ENCODE measurements at places on chromosomes 4 and X.

- no peak for DNase-seq
Observed at GRCh38 chrX:50161127-50161526, 39.7 kb downstream of the AKAP4 start.

- DNase-seq, result no peak
Observed at GRCh38 chr4:105215609-105216313, 69.1 kb downstream of the TET2 start.

DNA sequence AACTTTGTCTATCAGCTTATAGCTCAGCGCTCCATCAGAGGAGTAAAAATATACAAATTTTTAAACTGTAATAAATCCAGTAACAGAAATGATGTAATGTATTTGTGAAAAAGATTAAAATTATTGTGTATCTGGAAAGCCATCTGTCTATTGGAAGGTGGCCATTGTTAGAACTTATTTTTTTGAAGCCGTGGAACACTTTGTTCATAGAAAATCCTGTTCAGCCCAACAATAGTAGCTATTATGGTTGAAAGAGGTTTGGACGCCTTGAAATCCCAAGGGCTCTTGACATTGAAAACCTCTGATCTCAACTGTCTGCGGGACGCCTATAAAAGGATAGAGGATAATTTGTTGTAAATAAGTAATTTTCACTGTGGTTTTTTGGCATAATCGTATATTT, 98.3 kb downstream of the RAPGEF2 start:
- no peak for DNase-seq

DNA sequence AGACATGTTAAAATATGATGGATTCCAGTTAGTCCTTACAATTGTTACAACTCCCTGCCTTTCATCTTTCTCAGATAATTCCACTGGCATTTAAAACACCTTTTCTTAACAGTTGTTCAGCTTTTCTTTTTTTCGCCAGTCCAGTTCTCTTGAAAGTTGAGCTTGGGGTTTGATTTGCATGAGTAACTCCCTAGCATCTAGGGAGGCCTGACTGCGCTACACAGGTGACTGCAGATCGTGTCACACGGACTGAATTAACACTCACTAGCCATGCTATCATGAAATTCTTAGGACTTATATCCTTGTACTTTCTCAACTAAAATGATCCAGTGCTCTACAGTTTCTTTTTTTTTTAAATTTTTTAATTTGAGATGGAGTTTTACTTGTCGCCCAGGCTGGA, 69.8 kb downstream of the ARHGAP24 start:
- no peak for DNase-seq

DNA sequence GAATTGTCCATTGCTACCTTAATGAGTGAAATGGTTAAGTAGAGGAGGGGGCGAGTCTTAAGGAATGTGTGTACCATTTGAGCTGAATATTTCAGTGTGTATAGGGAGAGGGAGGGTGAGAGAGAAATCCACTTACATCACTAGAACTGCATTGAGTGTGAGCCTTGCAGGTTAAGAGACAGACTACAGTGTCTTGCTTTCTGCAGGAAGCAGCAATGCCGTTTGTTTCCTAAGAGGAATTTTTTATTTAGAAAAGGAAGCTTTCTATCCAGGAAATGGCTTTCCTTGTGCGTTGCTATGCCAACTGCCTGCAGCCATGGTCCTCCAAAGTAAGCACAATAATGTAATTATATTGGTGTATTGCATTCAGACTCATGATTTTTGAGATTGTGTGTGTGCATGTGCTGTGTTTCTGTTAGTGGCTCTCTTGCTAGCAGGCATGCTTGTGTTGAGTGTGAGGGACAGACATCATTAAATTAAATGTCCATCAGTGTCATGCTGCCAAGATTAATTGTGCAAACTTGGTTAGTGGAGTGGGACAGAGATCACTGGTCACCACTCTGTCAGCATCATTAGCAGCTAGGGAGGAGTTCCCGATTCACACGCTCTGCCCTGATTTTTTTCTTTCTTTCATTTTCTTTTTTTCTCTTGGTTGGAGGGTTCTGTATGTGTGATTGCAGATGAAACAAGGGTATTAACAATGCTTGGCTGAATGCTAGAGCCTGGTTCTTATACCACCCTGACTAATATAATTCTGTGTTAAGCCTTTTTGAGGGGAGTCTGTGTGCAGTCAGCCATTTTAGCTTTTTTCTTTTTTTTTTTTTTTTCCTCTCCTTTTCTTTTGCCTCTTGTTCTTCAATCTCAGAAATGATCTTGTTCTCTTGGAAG, 164.3 kb downstream of the RAPGEF2 start:
- DNase-seq, result no peak

DNA sequence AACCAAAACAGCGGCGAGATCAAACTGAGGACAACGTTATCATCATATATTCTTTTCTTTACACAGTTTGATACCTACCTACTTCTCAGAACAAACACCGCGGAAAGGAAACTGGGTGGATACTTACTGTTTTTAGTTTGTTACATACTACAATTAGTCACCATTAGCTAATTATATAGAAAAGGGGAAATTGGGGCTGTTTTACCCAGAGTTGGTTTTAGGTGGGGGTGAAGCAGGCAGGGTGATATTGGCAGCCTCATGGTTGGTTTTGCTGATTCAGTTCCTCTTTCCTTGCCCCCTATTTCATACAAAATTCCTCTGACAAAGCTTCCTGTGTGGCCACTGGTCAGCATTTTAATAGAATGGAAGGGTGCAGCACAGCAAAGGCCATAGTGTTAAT, 77.8 kb downstream of the SORBS2 start:
- DNase-seq, result no peak

GRCh38 chr4:100414016-100414790, 103.6 kb downstream of the EMCN start:
- no peak for DNase-seq

GRCh38 chr4:15983610-15984009, 20.6 kb upstream of the FGFBP2 start:
- no peak for DNase-seq

GRCh38 chr4:77145842-77146185, 11.2 kb upstream of the CCNG2 start:
- DNase-seq, result no peak

GRCh38 chr4:184066584-184067300, 150.9 kb downstream of the ENPP6 start:
- no peak for DNase-seq

GRCh38 chr4:125703443-125703842, 388.7 kb downstream of the FAT4 start:
- no peak for DNase-seq

GRCh38 chrX:101764538-101764937, 104.9 kb upstream of the ARMCX2 start:
- DNase-seq, result no peak

- no peak for DNase-seq
Observed at GRCh38 chrX:44795945-44796450, 47.8 kb upstream of the DUSP21 start.

DNA sequence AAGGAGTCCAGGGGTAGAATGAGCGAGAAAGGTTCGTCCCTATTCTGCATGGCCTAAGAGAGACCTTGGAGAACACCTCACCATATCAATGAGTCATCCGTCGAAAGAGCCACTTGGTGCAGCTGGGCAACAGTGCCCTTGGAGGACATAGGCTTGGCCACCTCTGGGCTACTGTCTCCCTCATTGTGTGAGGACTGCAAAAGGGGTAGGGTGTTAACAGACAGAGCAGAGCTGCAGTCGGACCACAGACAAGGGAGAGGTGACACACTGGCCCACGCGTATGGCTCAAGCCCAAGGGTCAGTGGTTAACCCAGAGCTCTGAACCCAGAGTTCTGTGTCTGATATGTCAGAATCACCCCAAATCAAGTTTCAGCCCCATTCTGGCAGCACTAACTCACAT, 118.2 kb upstream of the BMP3 start:
- no peak for DNase-seq

GRCh38 chrX:24553011-24553410, 87.9 kb downstream of the PDK3 start:
- no peak for DNase-seq

DNA sequence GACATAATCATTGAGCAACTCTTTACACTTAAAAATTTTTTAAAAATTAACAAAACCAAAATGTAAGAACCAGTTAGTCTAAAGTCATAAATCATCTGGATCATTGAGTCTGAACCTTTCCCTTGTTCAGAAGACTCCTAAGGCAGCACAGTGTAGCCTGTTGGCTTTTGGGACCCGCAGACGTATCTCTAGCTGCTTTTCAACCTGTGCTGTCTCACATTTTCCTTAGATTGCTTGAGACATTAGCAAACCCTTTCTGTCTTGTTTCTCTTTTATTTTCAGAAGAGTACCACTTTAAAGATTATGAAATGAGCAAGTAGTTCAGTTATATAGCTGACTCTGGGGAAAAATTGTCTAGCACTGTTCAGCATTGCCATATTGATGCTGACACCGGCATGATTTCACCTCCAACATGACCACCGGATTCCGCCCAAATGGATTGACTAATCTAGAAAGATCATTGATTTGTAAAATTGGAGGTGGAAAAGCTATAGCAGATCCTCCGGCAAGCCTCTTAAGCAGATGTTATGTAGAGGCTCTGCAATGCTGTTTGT, 8.9 kb downstream of the TCEANC start:
- DNase-seq, result no peak

DNA sequence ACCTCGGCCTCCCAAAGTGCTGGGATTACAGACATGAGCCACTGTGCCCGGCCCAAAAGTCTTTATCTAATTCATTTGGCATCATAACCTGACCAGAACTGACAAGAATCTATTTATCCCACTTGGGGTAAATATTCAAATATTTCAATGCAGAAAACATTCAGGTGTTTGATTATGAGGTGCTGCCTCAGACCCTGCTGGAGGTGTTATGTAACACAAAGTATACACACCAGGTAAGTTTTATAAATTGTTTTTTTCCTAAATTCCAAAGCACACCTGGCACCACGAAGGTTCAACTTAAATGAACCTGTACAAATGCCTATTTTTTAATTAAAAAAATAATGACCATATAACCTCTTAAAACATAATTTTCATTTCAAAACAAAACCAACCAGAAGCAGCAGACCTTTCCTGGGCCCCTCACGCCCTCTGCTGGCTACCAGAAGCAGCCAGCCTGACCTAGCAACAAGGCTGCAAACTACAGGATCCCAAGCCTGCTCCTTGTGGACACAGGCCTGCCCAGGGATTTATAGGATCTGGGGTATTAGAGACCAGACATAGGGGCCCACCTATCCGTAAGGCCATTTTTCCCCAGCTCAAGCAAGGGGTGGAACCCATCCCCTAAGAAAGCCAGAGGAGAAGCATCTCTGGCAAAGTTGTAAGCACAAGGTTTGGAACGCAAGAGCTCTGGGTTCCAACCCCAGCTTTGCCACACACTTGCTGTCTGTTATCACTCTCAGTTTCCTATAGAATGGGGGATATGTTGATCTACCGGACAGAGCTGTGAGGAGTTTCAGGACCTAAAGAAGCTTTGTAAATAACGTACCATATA, 11.7 kb downstream of the OTUD5 start:
- no peak for DNase-seq

DNA sequence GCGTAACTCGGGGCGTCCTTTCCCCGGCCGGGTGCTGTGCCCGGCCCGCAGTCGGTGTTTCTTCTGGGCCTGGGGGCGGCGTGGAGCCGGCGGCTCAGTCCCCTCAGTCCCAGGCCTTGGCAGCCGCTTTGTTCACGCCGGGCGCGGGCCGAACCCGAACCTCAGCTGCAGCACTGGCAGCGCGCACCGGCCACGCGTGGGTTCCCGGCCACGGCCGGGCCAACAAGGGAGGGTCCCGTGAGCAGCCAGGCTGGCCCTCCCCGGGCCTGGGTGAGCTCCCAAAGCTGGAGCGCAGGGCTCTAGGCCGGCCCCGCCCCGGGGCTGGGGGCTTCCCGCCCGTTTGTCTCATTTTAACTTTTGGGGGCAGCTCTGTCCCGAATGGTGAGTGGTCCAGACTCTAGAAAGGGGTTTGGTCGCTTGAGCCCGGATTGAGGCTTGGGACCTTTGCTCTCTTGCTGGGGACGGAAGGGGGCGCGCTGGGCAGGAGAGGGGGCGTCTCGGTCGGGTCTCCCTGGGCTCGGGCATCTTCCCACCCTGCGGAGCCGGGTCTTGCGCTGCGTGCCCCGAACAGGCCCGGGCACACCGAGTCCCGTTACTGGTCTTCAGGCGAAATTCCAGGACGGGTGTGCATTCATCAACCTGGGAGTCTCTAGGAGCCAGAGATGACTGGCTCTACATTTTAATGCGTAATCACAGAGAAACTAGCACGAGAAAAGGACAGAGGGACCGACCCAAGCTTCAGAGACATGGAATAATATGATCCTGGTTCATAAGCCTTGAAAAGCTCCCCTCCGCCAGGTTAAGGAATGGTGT, 177.1 kb downstream of the CBR4 start:
- peak; percentile 16 for DNase-seq

GRCh38 chrX:109485470-109486340, 3.8 kb upstream of the GUCY2F start:
- no peak for DNase-seq

- no peak for DNase-seq
Observed at GRCh38 chr4:110795971-110796370, 173.1 kb upstream of the PITX2 start.

- no peak for DNase-seq
Observed at GRCh38 chr4:67104145-67104544, 441.2 kb downstream of the CENPC start.

DNA sequence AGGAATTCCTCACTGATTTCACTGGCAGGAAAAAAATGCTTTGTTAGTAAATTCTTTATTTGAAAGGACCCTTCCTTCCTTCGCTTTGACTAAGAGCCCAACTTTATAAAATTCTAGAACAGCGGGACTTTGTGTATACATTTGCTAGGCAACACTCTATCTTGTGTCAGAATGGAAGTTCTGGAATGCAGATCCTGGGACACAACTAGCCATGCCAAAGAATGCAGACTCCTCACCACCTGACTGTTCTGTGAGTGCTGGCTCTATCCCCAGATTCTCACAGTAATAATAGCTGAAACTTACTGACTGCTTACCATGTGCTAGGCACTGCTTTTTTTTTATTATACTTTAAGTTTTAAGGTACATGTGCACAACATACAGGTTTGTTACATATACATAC, 73.3 kb upstream of the ZDHHC15 start:
- no peak for DNase-seq

DNA sequence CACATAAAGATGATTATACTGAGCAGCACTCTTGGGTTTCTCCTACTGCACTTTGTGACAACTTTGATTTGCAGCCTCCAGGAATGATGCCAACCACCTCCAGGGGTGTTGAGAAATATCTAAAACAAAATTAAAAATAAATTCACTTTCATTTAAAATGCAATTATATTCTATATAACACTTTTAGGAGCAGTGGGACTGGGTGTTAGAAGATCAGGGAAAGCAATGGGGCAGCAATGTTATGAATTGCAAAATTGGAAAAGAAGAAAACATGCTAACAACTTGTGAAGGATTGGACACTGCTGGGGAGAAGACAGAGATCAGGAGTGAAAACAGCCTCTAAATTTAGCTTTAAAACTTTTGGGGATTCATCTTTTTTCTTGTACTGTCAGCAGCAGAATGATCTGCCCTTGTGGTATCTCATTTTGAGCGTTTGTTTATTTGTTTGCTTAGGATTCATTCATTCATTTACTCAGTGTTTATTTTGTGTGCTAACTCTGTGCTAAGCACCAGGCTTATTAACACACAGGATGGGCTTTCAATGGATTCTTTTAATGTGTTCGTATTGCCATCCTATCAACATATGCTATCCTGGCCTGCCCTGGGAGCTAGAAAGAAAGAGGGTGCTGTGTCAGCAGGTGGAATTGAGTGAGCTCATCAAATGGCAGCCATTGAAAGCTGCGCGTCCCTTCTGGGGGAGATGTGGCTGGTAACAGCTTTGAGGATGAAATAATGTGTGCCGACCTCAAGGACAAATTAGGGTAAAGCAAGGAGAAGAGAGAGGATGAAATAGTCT, 96.5 kb downstream of the FRMPD4 start:
- no peak for DNase-seq

- DNase-seq, result no peak
Observed at GRCh38 chr4:122901247-122902010, 21.0 kb downstream of the NUDT6 start.

All from activated B cell treated with CpG ODN at 0.5 μM for 24 hours (primary cell).